ENCODE measurements at places on chromosomes 6 and 20.

DNA sequence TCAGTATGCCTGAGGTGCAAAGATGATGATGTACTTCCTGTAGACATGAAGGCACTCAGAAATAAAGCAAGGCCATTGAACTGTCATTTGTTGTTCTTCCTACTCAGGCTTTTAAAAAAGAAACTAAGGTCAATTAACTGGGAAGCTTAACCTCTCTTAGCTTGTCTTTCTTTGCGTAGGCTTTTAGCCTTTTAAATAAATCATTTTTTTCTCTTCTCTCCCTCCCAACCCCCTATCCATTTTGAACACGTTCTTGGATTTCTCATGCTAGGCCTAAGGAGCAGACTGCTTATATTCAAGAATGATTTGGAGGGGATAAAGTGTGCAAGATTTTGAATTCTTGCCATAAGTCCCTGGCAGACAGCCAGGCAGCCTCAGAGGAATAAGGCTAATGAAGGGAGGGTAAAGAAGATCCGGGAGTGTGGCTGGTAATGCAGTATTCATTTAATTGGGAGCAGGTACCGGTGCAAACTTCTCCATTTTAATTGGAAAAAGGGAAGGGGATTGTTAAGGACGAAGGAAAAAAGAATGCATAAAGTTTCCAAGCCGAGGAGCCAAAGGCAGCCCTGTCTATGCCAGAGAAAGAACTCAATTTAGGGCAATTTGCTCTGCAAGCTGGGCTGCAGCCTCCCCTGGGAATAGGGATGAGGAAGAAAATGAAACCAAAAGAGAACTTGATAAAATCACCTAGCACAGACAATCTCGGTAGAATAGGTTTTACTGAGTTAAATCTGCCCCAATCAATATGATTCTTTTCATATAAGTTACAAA lies 343.8 kb upstream of the MMS22L start:
- no peak for DNase-seq

DNA sequence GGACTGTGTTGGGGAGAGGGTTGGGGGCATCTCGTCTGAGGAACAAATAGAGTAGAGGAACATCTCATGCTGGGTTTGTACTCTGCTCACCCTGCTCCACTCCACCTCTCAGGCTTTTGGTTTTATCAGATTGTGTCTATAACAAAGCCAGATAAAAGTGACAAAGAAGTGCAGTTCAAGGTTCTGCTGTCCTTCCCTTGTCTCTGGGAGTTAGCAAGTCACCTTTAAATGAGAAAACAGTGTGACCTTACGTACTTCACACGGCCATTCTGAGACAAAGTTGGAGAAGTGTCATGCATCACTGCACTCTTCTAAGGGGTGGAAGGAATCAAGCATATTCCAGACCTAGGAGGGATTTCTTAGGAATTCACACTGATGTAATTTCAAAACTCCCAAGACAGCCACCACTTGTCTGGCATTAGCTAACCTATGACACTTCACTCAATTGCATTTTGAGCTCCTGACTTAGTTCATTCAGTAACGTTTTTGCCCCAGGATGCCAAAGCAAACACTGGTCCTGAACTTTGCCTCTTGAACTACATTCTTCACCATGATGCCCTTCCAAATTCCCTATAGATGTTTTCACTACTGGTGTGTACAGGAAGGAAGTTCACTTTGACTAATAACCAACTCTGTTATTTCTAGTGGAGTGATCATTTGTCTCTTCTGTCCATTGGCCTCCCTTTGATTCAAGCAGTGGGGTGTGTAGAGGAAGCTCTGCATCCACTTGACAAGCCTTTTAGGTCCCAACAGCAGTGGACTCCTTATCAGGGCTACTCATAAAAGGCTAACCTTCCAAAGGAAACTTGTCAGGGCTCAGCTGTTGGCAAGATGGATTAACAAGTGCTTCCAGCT lies 647.6 kb upstream of the FLRT3 start:
- no peak for DNase-seq

GRCh38 chr20:25341716-25342680 lies 48.6 kb downstream of the ABHD12 start:
- peak; percentile 27 for DNase-seq

GRCh38 chr6:38517005-38517404 lies 122.7 kb downstream of the BTBD9 start:
- no peak for DNase-seq

DNA sequence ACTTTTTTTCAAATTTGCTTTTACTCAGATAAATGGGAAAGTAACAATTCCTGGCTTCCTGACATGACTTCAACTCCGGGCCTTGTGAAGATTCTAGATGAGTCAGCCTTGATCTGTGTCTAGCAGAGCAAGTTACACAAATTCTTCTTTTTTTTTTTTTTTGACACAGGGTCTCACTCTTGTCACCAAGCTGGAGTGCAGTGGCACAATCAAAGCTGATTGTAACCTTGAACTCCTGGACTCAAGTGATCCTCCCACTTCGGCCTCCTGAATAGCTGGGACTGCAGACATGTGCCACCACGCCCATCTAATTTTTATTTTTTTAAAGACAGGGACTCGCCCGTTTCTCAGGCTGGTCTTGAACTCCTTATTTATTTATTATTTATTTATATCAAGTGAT lies 7.3 kb upstream of the ARHGAP18 start:
- no peak for DNase-seq

DNA sequence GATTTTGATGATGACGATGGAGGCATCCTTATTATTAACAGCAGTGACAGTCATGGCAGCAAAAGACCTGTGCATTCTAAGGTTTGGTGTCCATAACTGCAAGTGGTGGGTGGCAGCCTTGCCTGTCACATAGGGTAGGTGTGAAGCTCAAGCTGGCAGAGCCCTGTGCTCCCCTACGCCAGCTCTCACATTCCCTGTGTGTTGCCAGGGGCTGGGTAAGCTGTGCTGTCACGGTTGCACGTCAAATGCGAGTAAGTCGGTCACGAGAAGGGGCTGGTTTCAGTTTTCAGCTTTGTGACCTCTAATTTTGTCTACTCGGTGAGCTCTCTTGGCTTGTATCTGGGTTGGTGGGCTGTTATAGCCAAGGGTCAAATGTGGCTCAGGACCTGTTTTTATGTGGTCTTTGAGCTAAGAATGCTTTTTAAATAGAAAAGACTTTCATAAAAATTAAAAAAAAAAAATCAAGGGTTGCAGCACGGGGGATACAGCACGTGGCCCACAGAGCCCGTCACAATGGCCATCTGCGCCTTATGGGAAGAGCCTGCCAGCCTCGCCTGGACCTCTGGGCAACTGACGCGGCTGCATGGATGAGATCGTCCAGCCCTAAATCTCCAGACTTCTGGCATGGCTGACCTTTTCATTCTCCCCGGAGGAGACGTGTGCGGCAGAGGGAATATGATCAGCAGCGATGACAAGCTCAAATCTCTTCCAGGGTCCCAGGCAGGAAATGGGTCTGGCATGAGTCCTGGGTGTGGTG lies 148.5 kb downstream of the PHACTR3 start:
- no peak for DNase-seq

DNA sequence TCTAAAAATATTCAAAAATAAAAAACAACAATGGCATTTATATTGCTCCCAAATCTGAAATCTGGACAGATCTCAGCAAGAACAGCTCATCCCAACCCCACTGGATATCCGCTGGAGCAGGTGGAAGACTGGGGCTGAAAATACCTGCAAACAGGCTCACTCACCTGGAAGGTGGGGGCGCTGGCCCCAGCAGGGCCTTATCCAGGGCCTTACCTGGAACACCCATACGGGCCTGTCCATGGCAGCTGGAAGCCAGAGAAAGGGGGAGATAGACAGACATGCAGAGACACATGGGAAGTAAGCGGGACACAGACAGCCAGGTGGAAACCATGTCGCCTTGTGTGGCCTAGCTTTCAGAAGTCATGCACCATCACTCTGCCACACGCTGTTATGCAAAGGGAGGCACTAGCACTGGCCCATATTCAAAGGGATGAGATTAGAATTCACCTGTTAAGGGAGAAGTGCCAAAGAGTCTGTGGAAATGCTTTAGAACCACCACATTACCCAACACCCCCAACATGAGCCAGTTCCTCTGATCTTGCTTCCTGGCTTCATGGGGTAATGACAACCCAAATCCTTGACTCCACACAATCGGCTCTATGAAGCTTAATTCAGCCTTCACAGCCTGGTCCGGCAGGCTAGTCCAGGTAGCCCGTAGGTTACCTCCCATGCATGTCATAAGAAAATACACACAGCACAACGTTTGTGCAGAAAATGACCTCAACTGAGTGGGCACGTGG lies 99.0 kb upstream of the CDYL start:
- no peak for DNase-seq

DNA sequence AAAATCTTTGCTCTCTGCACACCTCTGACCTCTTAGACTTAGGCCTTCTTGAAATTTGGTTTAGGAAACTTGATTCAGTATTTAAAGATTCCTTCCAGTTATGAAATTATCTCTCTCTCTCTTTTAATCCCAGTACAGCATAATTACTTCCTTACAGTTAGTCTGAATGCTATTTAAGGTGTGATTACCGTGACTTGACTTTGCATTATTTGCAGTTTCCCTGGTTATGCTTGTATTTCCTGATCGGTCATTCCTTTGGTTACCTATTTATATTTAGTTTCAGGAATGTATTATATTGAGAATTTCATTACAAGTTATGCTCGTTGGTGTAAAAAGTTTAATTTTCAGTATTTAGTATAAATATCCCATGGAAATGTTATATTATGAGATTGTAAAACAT lies 16.3 kb downstream of the TMEM170B start:
- no peak for DNase-seq

- no peak for DNase-seq
These were observed 12.7 kb downstream of the OR2B2 start for GRCh38 chr6:27899543-27899942.

DNA sequence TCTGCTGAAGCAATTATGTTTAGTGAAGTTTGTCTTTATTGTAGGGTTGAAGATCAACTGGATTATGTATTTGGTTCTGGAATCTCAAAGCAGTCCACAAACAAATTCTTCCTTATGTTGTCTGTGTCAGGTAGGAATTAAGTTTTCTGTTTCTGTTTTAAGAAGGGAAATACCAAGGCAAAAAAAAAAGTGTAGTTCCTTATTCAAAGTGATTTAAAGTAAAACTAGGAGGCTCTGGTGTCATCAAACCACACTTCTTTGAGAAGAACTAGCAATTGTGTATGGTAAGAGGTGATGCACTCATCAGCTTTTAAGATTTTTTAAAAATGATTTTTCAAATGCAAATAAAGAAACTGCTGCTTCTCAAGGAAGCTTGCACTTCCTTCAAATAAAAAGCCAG lies 1.9 kb downstream of the FAM135A start:
- no peak for DNase-seq

DNA sequence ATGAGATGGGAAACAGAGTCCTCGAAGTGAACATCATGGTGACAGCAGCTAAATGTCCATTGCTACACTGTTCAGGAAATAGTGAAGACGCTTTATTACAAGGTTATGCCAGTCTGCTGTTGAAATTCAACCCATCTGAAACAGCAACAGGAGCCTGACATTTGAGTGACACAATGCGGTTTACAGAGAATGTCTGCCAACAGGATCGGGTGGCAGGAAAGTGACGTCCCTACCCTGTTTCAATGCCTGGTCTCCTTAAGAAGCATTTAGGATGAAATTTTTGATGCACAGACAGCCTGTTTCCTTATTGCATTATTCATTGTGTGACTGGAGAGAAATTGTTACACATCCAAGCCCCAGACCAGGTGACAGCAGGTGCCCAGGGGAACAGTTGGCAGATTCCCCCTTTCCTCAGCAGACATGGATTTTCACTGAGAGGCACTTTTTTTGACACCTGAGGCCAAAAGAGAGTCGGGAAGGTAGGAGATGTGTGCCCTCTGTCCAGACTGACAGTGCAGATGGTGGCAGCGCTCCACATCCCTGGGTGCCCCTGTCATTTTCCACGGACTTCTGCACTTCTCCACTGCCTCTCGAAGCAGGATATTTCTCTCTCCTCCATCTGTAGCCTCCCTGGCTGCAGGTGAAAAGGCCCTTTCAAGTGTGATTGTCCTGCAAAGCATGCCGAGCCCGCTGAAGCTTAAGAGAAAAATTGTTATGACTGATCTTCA lies 87.9 kb downstream of the BFSP1 start:
- no peak for DNase-seq

DNA sequence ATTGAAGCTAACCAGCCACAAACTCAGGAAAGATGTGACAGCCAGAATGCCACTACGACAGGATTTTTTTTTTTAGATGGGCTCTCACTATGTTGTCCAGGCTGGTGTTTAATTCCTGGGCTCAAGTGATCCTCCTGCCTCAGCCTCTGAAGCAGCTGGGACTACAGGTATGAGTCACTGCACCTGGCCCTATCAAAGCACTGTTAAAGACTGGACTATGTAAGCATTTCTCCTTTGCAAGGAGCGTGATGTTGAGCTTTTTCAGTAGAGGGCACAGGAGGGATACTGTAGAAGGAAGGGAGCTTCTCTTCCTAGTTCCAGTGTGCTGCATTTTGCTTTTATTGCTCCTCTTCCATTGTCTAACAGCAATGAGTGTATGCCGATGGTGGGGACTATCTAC lies 35.8 kb downstream of the ZBTB9 start:
- no peak for DNase-seq

- DNase-seq = no peak
These were observed 14.3 kb upstream of the POPDC3 start for GRCh38 chr6:105194106-105194505.

DNA sequence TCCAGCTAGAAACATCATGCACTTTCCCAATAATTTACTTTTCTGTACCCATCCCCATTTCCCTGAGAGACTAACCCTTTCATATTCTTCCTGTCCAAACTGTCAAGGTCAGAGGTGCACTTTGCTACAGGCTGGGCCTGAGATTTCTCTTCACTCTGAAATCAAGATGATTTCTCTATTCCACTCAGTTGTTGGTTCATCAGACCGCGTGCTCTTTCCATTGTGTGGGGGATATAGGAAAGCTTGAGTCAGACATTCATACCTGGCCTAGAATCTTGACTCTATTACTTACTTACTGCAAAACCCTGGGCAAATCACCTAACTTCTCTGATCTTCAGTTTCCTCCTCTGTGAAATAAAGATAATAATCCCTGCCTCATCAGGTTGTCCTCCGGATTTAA lies 4.7 kb upstream of the ZDHHC14 start:
- DNase-seq = no peak

GRCh38 chr20:57652606-57653545 lies 32.6 kb upstream of the ZBP1 start:
- DNase-seq = no peak

GRCh38 chr6:100376103-100376502 lies 88.6 kb downstream of the SIM1 start:
- no peak for DNase-seq

DNA sequence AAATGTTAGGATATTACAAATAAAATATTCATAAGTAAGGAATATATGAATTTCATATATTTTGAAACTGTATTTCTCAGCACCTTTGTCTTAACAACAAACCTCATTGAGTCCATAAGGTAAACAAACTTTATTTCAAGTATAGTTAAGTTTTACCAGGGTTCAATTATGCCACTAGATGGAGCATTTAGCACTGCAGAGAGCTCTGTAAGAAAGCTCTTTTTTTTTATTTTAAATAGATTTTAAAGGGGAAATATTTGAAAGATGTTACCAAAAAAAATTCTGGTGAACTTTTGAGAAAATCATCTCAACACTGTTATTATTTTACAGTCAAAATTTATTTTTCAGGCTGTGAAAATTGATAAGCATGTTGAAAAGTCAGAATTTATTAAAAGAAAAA lies 955.2 kb upstream of the EYS start:
- no peak for DNase-seq

- DNase-seq = peak; percentile 28
These were observed 34.6 kb downstream of the HDAC2 start for GRCh38 chr6:113936093-113936934.

GRCh38 chr6:16733085-16733484 lies 28.2 kb downstream of the ATXN1 start:
- DNase-seq = no peak

- DNase-seq = no peak
These were observed 177.0 kb upstream of the SNX9 start for GRCh38 chr6:157646012-157646411.

Measured in BJ (cell line).